Muscle of back (tissue), 13 donors: ENCODE measurements at places on chromosomes 13 and 19. TPM values are rescaled to one million over a fixed set of nuclear protein-coding genes. Genes with fewer than 3 reads are reported as not detected.

- DNase-seq: no peak
These were observed 102.8 kb downstream of the EFNB2 start for GRCh38 chr13:106432636-106433035.

DNA sequence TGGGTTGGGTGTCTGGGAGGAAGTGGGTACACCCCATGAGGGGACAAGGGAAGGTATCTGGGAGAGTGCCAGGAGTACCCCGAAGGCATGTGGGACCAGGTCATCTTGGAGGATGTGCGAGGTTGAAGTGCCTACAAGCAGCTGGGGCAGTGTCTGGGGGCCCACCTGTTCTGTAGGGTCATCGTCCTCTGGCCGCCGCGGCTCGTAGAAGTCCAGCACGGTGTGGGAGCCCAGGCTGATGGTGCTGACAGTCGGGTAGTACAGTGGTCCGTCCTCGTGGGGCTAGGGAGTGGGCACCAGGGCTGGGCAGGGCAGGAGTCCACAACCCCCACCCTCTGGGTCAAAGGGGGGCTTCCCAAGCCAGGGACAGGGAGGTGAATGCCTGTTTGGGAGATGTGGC is 1.8 kb upstream of the SYNE4 start:
- no peak for DNase-seq

DNA sequence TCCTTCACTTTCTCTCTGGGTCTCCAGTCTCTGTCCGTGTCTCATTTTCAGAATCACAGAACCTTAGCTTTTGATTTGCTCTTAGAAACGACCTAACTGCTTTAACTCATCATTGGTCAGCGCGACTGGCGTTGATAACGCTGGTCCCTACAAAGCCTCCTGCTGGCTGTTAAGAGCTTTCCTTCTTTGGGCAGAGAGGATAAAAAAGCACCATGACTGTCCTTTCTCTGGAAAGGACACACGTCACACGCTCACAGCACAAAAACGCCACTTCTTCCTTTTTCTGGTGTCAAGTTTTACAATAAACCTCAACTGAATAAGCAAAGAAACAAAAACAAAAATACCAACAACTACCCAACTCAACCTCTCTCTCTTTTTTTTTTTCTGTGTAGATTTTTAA is 1.7 kb upstream of the KLK12 start:
- no peak for DNase-seq

OLFM2 gene
- 27.5 TPM for polyA plus RNA-seq

ZNF416 gene
- 4.5 TPM for polyA plus RNA-seq

DNA sequence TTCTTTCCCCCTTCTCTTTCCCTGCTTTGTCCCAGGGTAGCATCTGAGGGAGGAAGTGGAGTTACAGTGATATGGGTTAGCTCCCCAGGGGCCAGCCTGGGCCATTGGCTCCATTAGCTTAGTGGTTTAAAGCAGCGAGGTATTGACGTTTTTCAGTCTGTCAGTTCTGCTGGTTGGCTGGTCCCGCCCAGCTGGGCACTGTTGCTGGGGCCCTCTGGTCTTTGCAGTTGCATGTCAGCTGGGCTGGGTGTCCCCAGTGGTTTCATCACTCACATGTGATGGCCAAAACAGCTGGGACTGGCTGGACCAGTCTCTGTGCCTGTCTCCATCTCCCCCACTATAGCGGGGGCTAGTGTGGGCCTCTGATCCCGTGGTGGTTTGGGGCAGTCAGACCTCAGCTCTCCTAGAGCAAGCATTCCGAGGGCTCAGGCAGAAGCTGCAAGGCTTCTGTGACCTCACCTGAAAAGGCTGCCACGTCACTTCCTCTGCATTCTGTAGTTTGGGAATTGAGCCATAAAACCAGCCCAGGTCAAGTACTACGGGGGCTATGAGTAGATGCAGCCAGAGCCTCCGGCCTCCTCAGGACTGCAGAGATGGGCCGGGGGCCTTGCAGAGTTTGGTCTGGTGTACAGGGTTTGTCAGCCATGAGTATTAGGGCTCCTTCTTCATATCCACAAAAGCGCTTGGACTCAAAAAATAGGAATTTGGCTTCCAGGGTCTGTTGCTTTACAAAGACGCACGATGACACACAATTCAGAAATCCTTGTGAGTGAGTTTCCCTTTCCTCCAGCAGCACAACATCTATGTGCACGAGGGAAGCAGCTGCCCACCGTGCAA is 30.0 kb downstream of the TSSK6 start:
- no peak for DNase-seq

- no peak for DNase-seq
These were observed 1.2 kb upstream of the CSNK1A1L start for GRCh38 chr13:37106642-37107041.

- peak; percentile 75 for DNase-seq
These were observed 751 bp downstream of the GRAMD1A start for GRCh38 chr19:35000647-35001501.

SOX1 gene
- not detected for polyA plus RNA-seq

DNA sequence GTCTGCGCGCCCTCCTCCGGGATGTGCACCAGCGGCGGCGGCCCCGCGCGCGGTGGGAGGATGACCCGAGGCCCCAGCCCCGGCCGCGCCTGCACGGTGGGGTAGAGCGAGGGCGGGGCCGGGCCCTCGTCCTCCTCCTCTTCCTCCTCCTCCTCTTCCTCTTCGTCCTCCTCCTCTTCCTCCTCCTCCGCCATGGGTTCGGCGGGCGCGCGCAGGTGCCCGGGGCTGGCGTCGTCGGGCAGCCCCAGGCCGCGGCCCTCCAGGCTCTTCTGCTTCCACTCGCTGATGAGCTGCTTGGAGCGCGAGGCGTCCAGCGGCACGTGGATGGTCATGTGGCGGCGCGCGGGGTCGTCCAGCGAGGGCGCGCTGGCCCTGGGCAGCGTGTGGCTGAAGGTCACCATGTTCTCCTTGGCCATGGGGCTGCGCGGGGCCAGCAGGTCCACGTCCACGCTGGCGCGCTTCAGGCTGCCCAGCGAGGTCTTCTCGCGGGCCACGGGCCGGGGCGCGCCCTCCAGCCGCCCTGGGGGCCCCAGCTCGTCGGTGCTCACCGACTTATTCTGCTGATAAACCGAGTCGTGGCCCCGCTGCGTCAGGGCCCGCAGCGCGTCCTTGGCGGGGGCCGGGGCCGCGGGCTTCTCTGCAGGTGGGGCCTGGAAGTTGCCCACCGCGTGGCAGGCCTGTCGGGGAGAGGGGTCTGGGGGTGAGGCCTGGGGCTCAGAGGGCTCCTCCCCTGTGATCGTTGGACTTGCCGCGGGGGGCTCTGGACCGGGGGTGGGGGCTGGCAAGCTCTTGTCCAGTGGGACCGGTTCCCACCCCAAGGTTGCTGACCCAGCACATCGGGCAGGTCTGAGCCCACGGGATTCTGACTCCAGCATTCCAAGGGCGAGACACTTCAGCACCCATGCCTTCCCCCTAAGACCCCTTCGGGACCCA is 8.3 kb downstream of the PLPPR3 start:
- DNase-seq: no peak

DNA sequence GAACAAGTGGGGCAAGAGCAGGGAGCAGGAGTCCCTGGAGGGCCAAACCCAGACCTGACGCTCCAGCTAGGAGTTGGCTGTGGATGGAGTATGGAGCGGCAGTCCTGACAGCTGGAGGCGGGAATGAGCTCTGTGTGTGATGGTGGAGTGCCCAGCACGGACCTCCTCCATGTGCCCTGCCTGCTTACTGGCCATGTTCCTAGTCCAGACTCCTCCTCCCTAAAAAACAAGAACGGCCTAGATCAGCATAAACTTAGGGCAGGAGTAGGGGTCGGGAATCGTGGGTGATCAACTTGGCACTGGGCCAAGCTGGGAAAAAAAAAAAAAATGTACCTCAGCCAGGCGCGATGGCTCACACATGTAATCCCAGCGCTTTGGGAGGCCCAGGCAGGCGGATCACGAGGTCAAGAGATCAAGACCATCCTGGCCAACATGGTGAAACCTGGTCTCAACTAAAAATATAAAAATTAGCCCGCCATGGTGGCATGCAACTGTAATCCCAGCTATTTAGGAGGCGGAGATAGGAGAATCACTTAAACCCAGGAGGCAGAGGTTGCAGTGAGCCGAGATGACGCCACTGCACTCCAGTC is 29.5 kb downstream of the LTBP4 start:
- no peak for DNase-seq

- no peak for DNase-seq
These were observed 73.9 kb downstream of the TNFRSF19 start for GRCh38 chr13:23644126-23644419.

GRCh38 chr13:50512474-50513299 is 330.8 kb downstream of the DLEU7 start:
- no peak for DNase-seq

DNA sequence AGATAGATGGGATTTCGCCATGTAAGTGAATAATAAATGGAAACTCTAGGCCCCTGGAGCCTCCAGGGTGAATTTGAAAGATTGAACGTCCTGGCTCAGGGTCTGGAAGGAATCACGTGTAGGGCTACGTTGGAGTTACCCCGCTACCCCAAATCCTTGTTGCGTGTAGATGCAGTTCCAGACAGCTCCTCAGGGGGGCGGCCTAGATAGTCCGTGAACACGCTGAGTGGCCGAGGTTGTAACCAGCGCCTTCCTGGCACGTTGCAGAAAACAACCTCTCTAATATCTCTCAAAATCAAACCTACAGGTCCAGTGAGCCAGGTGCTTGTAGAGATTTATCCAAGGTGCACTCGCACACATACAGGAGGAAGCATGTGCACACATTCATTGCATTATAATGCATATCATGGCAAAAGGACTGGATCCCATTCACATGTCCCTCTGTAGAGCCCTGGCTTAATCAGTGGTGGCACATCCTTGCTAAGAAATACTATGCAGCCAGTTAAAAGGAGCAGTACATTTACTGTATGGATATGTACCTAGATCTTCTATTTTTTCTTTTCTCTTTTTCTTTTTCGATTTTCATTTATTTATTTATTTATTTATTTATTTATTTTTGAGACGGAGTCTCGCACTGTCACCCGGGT is 2.5 kb upstream of the KEAP1 start:
- peak; percentile 32 for DNase-seq

GRCh38 chr13:92029641-92030040 is 631.2 kb downstream of the GPC5 start:
- no peak for DNase-seq

DNA sequence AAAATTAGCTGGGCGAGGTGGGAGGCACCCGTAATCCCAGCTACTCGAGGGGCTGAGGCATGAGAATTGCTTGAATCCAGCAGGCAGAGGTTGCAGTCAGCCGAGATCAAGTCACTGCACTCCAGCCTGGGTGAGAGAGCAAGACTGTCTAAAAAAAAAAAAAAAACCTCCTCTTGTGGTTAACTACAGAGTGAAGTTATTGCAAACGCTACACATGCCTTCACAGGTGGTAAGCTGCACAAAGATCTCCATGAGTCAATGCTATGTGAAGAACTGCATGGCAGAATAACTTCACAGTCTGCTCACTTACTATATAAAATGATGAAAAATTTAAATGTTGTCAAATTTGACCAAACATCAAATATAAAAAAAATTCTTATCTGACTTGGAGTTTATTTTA is 436.8 kb downstream of the FGF14 start:
- DNase-seq: no peak

LRRC4B gene
- 11.2 TPM for polyA plus RNA-seq

- no peak for DNase-seq
These were observed 4.6 kb upstream of the FOSB start for GRCh38 chr19:45463241-45463640.

DNA sequence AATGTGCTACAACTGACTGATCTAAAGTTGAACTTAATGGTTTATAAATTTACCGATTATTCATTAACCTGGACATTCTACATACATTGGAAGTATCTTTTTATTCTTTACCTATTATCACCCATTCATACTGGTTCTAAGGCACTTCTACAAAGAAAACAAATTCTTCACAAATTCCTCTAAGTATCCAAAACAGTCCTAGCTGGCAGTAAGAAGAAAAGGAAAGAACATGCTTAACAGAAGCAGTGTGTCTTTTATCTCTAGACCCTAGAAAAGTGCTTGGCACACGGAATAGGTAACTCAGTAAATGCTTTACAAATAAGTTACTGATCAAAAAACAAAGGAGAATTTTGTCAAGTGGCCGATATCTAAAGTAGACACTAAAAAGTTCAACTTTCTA is 32.8 kb downstream of the TSC22D1 start:
- DNase-seq: no peak

DNA sequence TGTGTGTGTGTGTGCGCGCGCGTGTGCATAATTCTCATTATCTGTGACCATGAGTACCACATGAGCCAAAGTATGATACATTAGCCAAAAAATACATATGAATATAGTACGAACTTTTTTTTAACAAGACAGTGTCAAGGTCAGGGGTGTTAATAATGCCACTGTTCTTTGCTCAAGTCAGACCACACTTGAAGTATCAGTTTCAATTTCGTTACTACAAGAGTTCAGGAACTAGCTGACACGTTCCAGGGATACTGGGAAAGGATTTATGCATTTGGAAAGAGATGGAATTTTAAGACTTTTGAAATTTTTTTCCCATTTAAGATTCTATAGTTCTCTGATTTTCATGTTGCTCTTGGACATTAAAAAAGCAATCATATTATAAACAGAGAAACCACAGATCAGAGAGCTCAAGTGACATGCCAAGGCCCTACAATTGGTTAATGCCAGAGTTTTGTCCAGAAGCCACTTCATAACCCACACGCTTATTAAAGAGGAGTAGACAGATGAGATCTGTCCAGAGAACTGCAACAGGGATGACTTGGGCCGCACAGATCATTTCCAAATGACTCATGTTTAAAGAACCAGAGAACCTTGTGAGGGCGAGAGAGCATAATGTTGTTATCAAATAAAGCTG is 718.8 kb upstream of the SGCG start:
- no peak for DNase-seq

GNG7 gene
- 2.6 TPM for polyA plus RNA-seq

- DNase-seq: no peak
These were observed 60.0 kb upstream of the SPRY2 start for GRCh38 chr13:80400865-80401426.

CLDND2 gene
- 0.78 TPM for polyA plus RNA-seq

ELANE gene
- 0.38 TPM for polyA plus RNA-seq

DNA sequence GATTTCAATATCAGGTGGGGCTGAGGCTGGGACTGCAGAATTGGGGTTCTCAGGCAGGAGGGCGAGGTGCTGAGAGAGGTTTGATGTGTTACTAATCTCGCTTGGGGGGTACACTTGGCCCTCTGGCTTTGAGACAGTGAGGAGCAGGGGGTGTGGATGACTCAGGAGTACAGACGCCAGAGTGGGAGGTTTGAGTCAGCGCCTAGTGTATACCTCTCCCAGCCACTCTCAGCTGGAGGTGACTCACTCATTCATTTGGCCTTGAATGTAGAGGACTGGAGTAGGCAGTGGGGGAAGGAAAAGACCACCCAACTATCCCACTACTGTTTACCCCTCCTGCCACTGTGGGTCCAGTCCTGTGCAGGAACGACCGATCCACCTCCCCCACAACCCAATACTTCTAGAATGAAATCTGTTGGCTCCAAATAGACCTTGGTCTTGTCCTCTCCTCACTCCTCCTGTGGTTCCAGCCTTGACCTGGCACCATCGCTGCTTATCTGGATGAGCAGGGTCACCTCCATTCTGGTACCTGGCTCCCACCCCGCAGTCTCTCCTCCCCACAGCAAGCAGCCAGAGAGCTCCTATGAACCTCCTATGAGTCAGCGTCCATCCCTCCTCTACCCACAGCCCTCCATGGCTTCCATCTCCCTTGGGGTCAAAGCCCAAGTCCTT is 20.1 kb upstream of the ZNRF4 start:
- DNase-seq: no peak
